ENCODE measurements at places on chromosomes 3 and 15. TPM values are rescaled to one million over a fixed set of nuclear protein-coding genes. Genes with fewer than 3 reads are reported as not detected.

DNA sequence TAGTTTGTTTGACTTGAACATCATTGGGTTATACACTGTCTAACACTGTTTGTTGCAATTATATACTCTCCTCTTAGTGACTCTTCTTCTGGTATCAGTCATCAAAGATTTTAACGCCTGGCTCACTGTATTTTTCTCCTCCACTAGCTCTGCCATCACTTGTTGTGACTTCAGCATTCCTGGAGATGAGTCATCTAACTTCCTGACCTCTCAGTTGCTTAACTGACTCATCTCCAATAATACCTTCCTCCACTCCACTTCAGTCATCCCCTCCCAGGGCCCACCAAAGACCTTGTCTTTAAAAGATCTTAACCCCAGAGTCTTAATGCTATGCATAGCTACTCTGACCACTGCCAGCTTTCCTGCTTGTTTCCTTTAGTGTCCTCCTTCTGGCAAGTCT, 28.6 kb upstream of the CLSTN2 start:
- DNase-seq: no peak

- no peak for DNase-seq
These were observed 175.5 kb upstream of the SLCO3A1 start for GRCh38 chr15:91678003-91678402.

Gene COL6A5
- not detected for total RNA-seq

Gene DUSP7
- total RNA-seq: 24.6 TPM

GRCh38 chr3:65004795-65005295, 317.0 kb upstream of the ADAMTS9 start:
- no peak for DNase-seq

DNA sequence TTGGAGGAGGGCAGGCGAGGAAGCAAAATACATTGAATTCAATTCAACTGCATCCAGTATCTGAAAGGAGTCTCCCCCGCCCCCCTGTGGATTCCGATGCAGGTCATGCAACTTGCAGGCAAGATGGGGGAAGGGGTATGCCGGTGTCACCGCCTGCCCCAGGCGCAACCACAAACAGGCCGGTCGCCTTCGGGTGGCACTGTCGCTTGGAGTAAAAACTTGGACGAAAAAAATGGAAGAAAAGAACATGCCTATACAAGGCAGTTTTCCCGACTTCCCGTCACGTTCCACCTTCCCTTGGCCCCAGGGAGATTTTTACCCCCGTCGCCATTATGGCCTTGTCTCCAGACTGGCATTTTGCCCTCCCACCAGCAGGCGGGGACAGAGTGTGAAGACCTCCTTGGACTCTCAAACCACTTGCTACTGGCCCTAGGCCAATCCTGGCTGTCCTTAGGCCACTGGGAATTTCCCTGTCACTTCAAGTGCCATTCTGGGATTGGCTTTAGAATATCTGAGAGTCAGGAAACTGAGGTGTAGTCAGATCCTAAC, 1.6 kb upstream of the NTRK3 start:
- no peak for DNase-seq

- no peak for DNase-seq
These were observed 679.0 kb upstream of the DPPA4 start for GRCh38 chr3:110016235-110016815.

DNA sequence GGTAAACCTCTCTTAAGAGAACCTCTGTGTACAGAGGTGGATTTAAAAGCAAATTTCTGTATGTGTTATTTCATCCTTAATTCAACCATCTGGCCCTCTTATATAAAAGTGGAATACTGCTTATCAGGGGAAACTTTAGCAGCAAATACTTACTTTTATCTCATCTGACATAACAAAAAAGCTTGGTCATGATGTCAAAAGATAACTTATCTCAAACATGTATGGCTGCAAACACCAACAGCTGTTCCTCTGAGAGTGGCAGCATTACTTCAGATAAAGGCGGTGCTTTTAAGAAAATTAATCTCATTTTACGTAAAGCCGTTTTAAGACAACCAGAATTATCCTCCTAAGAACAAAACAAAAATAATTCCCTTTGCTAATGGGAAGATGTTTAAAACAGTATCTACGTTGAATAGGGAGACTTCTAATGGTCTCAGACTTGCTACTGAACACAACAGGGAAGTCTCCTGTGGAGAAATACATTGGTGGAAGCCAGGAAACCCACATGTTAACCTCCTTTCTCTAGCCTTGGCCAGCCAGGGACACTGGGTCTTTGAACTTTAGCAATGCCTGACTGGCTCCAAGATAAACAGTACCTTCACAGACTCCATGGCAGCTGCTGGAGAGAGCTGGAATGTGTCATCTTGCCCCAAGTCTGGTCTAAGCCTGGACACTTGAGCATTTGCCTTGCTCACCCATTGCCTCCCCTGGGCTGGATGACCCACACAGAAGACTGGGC, 18.1 kb downstream of the ARRDC4 start:
- no peak for DNase-seq

- no peak for DNase-seq
These were observed 7.2 kb upstream of the TUSC7 start for GRCh38 chr3:116702334-116702733.

DNA sequence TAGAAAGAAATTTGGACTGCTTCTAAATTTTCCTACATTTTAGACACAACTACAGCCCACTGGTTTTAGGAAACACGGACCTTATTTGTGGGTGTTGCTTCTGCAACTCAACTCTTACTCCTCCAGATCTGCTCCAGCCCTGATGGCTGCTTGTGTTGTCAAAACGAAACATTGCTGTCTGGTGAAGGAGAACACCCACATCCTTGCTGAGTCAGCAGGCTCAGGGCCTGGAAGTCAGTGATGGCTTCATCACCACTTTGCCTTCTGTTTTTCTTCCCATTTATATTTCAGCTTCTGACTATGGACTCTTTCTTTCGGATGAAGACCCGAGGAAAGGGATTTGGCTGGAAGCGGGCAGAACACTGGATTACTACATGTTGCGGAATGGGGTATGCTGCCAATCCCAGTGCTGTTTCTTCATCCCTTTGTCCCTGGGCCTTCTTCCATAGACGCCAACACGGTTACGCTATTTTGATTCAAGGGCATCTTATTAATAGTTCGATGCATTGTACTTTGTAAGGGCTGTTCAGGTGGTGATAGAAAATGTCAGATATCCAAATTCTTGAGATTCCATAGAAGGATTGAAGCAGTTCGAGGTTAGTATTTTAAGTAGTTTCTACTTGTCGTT, 392.6 kb upstream of the TPM1 start:
- DNase-seq: peak; percentile 57

DNA sequence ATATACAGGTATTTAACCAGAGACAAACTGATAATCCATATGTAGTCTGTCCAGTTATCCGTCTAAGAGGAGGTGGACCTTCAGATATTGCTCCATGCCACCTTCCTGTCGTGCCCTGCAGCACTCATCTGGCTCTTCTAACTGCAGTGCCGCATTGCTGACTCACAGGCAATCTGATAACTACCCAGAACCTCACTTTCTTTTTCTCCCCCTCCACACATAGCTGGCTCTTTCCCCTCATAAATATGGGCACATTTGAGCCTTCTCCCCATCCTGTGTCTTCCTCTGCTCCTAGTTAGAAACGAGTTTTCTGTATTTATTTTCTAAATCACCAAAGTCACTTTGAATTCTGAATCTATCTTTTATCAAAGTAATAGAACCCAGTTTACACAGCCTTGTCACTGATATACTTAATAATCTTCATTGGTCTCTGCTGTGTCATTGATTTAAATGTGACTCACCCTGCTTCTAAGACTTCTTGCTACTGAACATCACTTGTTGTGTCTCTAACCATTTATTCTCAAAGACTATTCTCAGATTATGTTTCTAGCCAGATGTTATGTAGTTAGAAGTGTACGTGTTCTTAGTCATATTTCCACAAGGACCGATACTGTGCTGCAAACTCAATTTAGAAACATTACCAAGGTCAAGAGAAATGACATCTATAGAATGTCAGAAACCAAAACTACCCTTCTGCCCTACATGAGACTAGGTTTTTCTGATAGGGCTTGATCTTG, 17.4 kb upstream of the KCNMB2 start:
- peak; percentile 31 for DNase-seq

- peak; percentile 85 for DNase-seq
These were observed at the start of gene EEFSEC for GRCh38 chr3:128153156-128154041. Gene EEFSEC, plus strand, starts transcription at chr3:128153481. Its CDS starts 27 bp downstream, at chr3:128153508.

Gene DLL4
- 9.2 TPM for total RNA-seq

Gene PRRT3
- total RNA-seq: 0.97 TPM

GRCh38 chr3:15443826-15444524, 16.6 kb downstream of the EAF1 start:
- no peak for DNase-seq
